ENCODE measurements at places on chromosomes 3 and 15.

GRCh38 chr3:8324747-8325146 lies 176.9 kb upstream of the LMCD1 start:
- peak; percentile 71 for DNase-seq

DNA sequence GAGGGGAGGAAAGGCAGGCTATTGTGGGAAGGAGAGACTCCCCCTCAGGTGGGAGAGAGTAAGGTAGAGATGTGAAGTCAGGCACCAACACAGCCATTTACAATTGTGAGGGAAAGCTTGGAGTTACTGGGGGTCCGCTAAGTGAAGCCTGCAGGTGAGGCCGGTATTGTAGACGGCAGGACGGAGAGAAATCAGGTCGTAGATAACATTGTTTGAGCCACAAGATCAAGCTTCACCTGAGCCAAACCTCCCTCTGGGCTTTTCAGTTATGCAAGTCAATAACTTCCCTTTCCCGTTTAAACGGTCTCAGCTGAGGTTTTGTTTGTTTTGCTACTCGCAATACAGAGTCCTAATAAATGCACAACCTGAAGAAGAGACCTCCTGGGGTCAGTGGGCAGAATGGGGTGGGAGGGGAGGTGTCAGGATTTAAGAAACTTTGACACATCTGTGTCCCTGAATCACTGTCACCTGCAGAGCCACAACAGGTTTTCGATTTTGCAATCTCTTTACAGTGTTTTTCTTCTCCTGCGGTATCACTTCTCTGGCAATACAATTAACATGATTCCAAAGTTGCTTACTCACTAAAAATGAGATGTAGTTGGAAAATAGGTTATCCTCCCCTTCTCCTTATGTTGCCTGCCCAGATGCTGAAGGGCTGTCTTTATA lies 72.0 kb upstream of the GLCE start:
- DNase-seq: no peak

DNA sequence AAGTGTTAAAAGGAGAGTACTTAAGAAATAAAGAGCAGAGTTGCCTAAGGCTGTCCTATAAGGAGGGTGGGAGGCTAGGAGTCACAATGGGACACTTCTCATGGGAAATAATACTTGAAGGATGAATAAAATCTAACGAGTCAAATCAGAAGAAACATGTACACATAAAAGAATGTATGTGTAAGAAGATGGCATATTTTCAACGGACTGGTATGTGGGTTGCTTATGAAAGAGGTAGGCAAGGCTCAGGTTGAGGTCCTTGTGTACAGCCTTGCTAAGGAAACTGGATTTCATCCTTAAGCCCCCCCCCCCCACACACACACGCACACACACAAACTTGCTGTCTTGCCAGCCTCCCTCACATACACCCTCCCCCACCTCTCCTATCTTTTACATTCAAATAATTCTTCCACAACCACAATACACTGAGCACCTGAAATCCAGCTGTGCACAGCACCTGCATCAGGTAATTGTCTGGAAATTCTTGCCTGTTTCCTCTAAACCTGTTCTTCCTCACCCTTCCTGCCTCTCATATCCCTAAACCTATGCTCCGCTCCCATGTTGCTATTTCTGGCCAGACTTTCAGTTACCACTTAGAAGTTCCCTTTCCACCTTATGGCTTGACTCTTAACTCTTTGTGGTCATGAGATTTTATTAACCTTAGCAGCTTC lies 79.2 kb downstream of the FMN1 start:
- no peak for DNase-seq

DNA sequence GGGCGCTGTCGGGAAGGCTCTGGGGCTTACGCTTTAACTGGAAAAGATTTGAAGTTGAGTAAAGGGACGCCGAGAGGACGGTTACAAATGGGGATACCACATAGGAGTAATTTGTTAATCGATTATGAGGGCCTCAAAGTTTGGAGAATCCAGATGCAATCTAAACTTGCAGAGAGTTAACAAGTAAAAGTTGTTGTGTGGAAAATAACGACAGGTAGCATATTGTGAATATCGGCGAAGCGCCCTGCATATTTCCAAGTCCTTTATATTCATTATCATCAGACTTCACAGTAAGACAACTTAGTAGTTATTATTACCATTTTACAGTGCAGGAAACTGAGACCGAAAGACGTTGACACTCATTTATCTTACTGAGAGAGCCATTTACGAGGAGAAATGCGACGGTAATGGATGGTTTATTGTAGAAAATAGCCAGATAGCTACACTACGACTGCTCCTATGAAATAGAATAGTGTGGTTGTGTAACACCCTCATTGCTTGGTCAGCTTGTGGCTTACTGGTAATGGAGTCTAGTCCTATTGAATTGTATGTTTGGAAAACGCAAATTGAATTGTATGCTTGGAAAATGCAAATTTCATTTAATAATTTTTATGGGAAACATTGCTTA lies 700 bp downstream of the MKRN2 start:
- DNase-seq: no peak

DNA sequence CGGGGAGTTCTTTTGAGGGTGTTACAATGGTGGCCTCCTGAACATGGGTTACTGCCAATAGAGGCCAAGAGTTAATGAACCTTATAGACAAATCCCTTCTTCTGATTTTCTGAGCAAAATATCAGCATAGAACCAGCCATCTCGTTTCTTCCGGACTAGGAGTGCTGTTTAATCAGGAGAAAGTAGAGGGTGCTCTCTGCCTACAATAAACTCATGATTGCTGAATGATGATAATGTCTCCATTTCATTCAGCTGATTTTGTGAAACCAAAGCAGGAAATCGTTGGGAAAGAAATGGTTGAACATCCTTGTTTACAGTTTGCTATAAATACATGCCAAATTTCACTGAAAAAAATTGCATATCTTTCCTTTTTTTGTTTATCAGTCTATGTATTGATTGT lies 142.8 kb upstream of the PLSCR5 start:
- DNase-seq: no peak

- DNase-seq: no peak
Observed at GRCh38 chr3:95172164-95172943, 1109.5 kb downstream of the NSUN3 start.

GRCh38 chr15:76312540-76313174 lies 1.4 kb upstream of the ETFA start:
- DNase-seq: no peak

DNA sequence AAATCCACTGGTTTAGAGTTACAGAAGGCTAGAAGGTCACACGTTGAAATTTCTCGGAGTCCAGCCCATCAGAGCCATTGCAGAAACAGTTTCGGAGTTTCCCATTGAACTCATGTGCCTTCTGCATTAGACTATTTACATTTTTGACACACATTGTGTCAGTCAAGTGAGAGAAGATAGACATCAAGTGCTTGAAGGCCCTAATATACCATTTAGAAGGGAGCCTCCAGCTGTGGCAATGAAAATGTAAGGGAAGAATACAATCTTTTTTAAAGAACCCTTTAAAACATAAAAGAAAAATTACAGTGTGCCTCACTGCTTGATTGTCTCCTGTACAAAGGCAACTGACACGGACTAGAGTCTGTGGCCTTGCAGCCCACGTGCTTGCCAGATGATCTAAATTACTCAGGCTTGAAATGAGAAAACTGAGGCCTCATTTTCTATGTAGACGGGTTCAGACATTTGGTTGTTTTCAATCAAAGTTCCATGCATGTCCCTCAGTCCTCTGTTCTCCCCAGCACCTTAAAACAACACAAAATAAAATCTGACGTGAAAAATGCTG lies 650.5 kb downstream of the ROBO2 start:
- DNase-seq: no peak

- DNase-seq: no peak
Observed at GRCh38 chr3:138694287-138695007, 85.9 kb downstream of the FAIM start.

DNA sequence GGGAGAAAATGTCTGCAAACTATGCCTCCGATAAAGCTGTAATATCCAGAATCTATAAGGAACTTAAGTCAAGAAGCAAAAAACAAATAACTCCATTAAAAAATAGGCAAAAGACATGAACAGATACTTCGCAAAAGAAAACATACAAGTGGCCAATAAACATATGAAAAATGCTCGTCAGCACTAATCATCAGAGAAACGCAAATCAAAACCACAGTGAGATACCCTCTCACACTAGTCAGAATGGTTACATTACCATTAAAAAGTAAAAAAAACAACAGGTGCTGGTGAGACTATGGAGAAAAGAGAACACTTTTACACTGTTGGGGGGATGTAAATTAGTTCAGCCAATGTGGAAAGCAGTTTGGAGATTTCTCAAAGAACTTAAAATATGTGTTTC lies 498.5 kb upstream of the GRM7 start:
- DNase-seq: no peak

DNA sequence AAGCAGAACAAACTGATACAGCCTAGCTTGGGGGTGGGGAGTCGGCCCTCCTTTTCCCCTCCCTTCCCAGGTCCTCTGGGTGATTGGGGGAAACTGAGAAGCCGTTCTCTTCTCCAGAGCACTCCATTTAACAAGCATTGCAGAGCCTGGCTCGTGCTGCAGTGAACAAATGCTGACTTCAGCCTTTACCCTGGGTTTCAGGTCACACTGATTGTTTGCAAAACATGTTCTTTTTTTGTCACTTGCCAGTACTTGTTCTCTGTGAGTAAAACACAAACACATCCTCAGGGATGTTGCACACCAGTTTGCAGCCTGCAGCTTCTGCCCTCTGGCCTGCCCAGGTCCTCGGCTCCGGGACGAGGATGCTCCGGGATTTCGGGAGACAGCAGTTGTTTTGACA lies 132.8 kb downstream of the PGPEP1L start:
- no peak for DNase-seq

GRCh38 chr3:17771177-17772017 lies 29.0 kb upstream of the TBC1D5 start:
- DNase-seq: no peak

DNA sequence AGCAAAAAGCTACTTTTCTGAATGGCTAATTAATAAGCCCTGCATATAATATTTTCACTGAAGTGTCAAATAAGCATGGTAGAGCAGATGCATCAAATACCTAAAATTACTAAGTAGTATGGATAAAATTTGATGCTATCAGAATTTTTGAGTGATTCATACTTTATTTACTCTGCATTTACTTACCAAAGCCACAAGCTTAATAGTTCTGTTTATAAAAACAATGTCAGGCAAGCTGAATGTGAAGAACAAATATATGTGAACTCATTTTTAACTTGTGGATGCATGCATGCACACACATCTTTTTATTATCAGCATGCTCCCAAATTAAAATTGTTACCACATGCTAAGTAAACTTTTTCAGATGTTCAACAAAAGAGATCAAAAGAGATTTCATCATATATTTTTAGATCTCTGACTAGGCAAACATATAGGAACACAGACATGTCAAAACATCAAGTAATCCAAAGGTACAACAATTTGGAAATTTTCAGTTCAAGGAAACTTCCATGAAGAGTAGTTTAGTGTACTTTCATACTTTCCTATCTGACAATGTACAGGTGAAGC lies 969.4 kb downstream of the ROBO1 start:
- DNase-seq: no peak

DNA sequence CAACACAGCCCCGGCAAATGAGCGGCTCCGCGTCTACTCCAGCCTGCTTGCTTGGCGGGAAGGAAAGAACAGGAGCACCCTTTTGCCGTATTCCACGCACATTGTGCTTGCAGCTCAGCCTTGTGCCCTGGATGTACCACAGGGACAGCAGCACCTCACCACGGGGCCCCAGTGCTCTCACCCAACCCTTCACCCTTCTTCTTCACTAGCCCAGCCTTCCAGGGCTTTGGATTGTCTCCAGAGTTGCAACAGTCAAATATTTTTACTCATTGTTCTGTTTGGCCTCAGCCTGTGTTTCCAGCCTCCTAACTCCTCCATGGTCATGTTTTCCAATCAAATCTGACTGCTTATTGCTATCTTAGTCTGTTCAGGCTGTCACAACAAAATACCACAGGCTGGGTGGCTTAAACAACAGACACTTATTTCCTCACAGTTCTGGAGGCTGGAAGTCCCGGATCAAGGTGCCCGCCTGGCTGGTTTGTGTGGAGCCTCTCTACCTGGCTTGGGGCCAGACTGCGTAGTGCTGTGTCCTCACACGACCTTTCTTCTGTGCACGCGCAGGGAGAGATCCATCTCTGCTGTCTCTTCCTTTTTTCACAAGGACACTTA lies 79.2 kb upstream of the ABHD17C start:
- DNase-seq: no peak

DNA sequence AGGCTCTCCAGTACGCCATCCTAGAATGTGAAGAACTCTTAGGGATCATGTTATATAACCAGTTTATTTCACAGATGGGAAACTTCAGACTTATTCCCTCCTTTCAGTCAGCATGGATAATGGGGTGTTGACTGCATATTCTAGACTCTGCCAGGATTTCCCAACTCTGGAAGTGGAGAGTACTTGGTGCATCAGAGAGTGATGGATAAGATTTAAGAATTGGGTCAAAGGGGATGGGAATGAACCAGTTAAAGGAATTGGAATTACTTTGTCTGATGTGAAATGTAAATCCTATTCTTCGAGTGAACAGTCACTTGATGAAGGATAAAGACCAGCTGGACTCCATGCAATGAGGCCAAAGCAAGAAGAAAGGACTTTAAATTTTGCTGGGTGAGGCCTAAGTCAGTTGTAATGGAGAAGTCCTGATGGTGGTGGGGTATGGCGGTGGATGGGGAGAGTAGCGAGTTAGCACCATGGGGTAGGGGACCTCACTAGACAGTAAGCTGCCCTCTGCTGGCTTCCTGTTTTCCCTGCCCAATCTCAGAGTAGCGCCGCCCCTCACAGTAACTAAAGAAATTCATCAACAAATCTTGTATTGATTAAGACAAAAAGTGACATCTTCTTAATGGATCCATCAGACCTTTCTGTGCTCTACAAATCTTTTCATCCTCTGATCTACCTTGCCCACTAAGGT lies 7.3 kb upstream of the CACNA1D start:
- DNase-seq: no peak

DNA sequence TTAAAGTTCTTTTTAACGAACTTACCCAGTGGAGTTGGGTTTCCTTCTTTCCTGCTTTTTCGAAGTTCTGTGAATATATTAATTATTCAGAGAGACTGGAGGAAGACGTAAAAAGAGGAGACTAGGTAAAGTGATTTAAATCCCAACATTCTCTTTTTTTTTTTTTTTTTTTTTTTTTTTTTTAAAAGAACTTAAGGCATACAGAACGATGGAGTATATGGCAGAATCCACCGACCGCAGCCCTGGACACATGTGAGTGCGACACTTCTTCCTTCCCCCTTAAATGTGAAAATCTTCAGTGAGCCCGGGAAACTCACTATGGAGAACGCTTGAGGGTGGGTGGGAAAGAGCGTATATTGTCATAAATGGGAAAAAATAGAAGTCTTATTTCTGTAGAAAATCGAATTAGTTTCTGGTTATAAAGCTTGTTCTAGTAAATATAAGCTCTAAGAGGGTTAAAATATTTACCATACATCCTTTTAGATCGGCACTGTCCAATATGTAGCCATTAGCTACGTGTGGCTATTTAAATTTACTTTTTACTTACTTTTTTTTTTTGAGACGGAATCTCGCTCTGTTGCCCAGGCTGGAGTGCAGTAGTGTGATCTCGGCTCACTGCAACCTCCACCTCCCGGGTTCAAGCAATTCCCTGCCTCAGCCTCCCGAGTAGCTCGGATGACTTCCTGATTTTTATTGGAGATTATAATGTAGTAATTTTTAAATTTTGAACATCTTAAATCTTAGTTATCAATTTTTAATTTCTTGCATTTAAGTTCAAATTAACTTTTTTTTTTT lies 892 bp downstream of the NMD3 start:
- DNase-seq: peak; percentile 21

Measured in CD4-positive, alpha-beta T cell treated with Interleukin-12 subunit alpha and Interleukin-12 subunit beta, for 1 hour (primary cell).